ENCODE measurements at places on chromosomes 7 and 10.

- DNase-seq, result no peak
Measured at GRCh38 chr10:78038105-78038504, 4.4 kb downstream of the RPS24 start.

DNA sequence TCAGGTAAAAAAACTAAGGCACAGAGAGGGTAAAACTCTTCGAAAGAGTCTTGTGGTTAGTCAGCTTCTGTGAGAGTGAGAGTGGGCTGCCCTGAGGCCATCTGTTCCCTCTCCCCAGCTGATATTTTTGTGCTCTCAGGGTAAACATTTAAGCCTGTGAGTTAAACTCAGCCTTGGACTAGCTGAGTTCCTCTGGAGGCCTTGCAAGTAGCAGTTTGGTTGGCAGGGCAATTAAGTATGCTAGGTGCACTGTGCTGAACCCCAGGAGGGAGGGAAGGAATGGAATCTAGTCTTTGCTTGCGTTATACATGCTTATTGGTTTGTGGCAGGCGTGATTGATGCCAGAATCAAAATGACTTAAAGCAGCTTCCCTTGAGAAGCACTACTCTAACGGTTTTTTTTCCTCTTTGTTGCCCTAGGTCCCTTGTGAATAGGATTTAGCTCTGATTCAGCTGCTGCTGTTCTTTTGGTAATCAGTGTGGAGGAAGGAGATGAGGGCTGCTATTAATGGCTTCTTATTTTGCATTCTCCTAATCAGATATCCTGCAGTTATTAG is 140.2 kb downstream of the AUTS2 start:
- no peak for DNase-seq

- no peak for DNase-seq
Measured at GRCh38 chr7:68107968-68108367, 1111.3 kb downstream of the TYW1 start.

DNA sequence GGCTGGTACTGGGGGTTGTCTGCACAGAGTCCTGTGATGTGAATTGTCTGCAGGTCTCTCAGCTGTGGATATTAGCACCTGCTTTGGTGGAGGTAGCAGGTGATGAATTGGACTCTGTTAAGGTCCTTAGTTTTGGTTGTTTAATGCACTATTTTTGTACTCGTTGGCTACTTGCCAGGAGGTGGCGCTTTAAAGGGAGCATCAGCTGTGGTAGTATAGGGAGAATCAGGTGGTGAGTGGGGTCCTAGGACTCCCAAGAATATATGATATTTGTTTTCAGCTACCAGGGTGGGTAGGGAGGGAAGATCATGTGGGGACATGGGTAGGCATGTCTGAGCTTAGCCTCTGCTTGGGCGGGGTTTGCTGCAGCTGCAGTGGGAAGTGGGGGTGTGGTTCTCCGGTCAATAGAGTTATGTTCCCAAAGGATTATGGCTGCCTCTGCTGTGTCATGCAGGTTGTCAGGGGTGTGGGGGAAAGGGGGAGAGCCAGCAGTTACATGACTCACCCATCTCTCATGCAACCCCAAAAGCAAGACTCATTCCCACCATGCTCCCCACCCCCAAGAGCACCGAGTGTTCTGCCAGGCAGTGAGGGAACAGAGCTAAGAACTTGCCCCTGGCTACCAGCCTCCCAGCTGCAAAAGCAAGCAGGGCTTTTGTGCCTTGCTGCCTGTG is 53.7 kb upstream of the ZNF273 start:
- no peak for DNase-seq

DNA sequence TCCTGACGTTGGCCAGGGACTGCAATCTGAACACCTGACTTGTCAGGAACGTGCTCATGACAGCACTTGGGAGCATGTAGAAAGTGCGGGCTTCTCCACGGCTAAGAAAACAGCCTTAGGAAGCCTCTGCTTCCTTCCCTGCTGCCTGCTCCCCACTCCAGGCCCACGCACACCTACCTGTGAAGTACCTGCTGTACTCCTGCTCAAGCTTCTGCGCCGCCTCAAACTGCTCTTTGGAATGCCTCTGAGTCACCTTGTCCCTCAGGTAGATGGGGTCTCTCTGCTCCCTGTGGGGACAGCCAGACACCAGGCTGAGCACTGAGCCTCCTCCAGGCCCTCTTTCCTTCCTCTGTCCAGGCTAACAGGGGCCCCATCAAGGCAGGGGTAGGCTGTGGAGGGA is 132.7 kb downstream of the DLG5 start:
- no peak for DNase-seq

GRCh38 chr7:75776295-75776971 is 4.4 kb upstream of the CCL26 start:
- peak; percentile 23 for DNase-seq

DNA sequence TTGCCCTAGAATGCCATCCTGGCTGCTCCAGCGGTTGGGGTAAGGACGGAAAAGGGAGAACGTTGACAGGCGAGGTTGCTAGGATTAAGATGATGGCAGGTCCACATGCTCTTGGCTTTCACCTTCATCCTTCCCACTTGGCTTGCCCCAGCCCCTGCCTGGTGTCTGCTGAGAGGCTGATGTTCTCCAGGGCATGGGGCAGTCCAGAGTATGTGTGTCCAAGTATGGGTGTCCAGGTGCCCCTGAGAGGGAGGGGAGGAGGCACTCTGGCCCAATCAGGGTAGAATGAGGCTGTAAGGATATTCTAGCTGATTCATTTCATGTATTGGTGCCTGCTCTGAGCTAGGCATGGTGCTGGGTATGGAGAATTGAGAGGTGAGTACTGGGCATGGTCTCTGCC is 12.6 kb downstream of the NEURL1 start:
- DNase-seq, result no peak

GRCh38 chr7:45663167-45663921 is 89.2 kb downstream of the ADCY1 start:
- DNase-seq, result no peak

DNA sequence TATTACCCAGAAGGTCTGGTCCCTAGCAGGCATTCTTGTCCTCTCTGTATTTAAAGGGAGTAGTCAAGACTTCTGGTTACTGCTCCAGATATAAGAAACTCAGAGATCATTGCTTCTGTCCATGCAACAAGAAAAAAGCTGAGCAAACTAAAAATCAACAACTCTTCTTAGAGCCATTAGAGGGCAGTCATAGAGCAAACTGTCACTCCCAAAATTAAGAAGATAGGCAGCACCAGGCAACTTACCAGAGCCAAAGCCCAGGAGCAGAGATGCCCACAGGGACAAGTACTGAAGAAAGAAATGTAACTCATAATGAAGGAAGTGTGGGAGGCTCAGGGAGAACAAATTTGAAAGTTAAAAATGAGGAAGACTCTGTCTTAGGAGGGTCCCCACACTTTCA is 472.9 kb upstream of the COBL start:
- DNase-seq, result no peak

- DNase-seq, result no peak
Measured at GRCh38 chr7:157596881-157597280, 260.1 kb downstream of the DNAJB6 start.

DNA sequence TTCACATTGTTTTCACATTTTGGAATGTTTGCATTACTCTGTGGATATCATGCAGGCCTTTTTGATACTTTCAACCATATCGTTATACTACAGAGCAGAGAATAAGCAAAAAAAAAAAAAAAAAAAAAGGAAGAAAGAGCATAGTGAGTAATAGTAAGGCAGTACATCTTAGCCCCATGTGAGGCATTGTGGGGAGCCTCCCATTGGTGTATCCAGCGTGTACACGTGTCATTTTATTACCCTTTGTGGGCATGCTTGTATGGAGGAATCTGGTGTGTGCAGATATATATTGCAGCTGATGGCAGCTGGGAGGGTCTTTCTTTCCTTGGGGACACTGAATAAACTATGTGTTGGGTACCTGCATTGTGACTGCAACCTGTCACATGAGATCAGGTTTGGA is 19.6 kb downstream of the R3HCC1L start:
- DNase-seq, result no peak

- no peak for DNase-seq
Measured at GRCh38 chr7:30994206-30995100, 30.7 kb downstream of the GHRHR start.

DNA sequence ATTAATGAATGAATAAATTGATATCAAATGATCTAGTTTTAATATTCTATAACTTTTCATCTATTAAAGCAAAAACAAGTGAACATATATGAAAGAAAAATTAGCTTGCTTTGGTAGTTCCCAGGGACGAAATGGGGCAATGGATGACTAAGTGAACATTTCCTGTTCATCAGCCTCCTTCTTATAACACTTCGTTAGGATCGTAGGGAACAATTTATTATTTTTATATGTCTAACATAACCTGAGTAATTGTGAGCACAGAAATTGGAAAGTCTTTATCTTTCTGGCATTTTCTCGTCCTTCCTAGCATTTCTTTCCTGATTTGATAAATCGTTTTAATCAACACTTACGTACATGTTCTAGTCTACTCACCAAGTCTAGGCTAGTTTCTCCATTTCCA is 59.1 kb upstream of the PPP1R3C start:
- DNase-seq, result no peak

DNA sequence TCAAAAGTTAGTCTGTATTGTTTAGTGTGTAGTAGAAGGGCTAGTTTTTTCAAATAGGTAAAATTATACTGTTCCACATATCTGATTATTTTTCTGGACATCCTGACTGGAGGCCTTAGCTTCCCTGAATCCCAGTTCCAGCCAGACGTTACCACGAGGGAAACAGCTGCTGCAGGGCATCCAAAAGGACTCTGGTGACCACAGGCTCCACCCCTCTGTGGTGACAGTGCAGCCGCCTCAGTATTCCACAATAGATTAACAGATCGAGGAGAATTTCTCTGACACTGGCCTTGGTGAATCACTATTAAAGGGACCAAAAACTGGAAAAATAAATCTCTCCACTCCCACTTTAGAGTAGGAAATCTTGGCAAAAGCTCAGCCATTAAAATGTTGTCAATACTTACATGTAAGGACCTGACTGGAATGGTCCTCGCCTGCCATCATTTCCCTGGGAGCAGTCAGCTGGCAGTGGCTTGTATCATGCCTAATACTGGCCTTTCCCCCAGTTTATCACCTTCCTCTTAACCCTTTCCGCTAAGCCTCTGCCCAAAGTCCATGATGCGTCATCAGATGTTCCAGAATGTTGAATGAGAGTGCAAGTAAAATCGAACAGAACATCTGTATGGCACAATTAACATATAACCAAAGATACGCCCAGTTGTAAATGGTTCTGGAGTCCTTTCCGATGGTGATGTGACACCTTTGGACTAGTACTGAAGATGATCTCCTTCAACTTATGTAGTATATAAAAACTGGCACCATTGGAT is 31.6 kb downstream of the ENO4 start:
- DNase-seq, result no peak

- DNase-seq, result no peak
Measured at GRCh38 chr10:119665901-119666708, 14.9 kb downstream of the BAG3 start.

GRCh38 chr7:157922576-157922975 is 585.8 kb downstream of the DNAJB6 start:
- no peak for DNase-seq

DNA sequence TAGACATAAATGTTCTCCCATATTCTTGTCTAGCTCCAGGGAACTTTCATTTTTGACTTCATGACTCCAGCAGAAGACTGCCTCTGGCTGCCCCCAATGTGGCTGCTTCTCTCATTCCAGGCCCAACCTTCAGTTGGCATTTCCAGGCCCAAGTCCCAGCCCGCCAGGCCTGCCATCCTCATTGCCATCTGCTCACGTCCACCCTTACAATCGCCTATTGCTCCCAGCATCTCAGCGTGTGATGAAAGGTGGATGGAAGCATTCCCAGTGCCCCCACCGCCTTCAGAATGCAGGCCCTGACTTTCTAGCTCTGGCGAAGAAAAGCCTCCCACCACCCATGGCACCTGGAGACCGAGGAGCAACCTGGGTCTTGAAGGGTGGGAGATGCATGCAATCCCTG is 132.1 kb upstream of the LANCL2 start:
- no peak for DNase-seq

DNA sequence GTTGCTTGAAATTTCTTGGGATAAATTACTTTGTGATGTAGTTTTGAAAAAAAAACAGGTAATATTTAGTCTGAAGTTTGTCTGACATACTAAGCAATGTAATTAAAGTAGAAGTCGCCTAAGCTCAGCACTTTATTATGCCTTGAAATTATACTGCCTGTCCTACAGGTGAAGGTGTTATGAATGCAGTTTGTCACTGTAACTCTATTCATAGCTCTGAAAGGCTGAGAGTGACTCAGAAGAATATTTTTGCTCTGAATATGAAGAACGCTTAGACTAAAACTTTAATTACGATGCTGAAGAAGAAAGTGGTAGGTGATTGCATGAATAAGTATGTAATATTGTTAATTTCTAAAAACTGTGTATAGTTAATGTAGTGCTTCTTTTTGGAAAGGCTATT is 9.2 kb downstream of the CFTR start:
- DNase-seq, result no peak

DNA sequence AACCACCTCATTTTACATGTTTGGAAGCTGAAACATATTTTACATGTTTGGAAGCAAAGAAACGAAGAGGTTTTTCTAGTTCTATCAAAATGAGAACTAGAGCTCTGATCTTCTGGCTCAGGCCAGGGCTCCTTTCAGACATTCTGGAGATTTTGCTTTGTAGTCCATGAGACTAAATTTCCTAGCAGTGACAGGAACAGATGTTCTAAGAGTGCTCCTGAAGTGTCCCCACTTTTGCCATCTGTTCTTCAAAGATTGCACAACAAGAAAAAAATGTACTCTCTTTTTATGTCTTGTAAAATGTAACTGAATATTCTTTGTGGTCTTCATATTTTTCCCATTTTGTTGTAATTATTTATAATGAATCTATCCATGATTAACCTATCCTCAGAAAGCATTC is 196.4 kb upstream of the PCLO start:
- no peak for DNase-seq

DNA sequence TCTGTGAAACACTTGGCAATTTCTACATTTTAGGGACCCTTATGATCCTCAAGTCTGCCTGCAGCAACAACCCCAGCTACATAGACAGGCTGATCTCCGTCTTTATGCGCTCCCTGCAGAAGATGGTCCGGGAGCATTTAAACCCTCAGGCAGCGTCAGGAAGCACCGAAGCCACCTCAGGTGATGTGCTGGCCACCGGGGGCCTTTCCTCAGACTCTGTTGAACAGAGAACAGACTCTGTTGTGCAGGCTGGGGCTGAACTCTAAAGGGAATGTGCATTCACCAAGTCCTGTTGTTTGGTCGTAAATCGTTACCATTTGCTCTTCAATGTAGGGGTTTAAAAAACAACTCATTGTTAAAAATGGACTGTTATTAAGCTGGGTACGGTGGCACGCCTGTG is 86.3 kb downstream of the TRRAP start:
- no peak for DNase-seq

Data from stimulated activated CD8-positive, alpha-beta memory T cell treated with anti-CD3 and anti-CD28 coated beads, Interleukin-15, amount 100 ng/mL, for 1 hour (primary cell).